ENCODE measurements at places on chromosomes 2 and 18.

- DNase-seq: no peak
These were observed 39.4 kb downstream of the SLC14A2 start for GRCh38 chr18:45654677-45655076.

DNA sequence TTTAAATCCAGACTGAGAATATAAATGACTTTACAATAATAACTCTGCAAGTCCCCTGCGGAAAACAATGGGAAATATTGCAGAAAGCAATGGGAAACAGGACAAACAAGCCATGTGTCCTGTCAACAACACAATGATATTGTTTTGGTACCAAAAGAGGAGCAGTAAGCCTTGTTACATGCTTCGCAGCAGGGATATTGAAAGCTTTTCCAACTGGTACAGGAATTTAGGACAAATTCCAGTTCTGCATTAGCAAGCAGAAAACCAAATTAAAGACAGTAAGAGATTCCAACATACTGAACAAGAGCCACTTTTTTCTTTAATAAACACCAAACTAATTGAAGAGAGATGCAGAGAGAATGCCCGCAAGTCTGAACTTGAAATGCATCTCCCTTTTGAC is 30.0 kb downstream of the FRZB start:
- no peak for DNase-seq

- no peak for DNase-seq
These were observed 4.0 kb downstream of the DIPK1C start for GRCh38 chr18:74453016-74453566.

DNA sequence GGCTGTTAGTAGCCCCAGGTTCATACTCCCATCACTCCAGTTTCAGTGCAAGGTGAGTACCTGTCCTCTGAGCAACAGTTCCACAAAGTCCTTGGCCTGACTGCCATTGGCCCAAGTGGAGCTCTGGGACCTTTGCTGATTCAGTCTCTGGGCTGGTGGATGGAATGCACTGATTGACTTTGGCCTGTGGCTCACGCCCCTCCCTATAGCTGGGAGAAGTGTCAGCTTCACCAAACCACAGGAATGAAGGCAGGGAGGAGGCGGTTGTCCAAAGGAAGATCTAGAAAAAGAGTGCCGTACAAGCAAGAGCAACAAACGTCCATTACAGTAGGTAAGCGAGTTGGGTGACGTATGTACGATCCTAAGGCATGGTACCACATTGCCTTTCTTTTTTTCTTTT is 34.0 kb downstream of the QPCT start:
- no peak for DNase-seq

DNA sequence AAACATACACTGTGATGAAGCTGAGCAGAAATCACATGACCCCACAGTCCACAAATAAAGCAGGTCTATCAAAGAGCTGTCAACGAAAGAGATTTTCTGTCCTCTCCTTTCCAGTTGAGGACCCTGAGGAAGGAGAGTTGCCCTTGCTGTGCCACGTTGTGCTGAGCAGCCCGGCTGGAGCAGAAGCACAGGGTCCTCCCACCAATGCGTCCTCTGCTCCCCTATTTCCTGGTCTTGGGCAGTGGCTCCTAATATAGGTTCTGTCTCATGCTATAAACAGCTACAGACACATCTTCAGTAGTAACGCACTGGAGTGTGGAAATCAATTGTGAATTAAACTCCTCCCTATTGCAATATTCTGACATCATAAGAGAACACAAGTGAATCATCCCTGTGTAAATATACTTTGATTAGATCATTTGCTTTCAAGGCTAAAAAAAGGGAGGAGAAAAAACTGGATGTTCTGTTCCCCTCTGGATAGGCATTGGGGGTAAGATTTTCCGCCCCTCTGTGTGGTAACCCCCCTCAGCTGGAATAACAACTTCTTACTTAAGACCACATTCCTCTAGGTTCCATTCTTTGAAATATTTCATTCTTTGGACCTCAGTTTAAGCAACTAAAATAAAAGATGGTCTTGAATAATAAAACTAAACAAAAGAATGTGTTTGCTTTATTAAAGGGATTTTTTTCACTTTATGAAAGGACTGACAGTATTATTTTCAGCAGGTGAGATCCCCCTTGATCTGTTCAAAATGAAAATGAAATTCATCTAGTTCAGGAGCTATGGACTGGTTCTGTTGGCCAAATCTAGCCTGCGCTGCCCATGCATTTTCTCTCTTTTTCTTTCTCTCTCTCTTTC is 8.3 kb upstream of the RHOB start:
- no peak for DNase-seq

- no peak for DNase-seq
These were observed 78.3 kb upstream of the HS6ST1 start for GRCh38 chr2:128396946-128397345.

- no peak for DNase-seq
These were observed 56.2 kb downstream of the BCL2L11 start for GRCh38 chr2:111176867-111177266.

DNA sequence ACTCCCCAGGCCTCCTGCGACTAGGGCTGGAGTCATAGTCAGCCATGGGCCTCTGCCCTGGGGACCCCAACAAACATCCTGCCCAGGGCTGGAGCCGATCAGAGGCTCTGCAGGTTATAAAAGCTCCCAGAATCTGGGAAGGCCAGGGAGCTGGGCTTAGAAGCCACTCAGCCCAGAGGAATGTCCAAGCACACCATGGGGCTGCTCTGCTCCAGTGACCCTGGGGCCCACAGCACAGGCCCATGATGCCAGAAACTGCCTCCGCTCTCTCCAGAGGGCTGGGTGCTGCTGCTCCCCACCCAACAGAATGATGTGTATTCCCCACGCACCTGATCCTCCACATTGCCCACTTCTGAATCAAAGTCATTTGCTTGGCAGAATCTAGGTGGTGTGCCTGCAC is 88.5 kb downstream of the ARMC9 start:
- no peak for DNase-seq

- DNase-seq: no peak
These were observed 13.4 kb upstream of the HPCAL1 start for GRCh38 chr2:10289352-10289751.

DNA sequence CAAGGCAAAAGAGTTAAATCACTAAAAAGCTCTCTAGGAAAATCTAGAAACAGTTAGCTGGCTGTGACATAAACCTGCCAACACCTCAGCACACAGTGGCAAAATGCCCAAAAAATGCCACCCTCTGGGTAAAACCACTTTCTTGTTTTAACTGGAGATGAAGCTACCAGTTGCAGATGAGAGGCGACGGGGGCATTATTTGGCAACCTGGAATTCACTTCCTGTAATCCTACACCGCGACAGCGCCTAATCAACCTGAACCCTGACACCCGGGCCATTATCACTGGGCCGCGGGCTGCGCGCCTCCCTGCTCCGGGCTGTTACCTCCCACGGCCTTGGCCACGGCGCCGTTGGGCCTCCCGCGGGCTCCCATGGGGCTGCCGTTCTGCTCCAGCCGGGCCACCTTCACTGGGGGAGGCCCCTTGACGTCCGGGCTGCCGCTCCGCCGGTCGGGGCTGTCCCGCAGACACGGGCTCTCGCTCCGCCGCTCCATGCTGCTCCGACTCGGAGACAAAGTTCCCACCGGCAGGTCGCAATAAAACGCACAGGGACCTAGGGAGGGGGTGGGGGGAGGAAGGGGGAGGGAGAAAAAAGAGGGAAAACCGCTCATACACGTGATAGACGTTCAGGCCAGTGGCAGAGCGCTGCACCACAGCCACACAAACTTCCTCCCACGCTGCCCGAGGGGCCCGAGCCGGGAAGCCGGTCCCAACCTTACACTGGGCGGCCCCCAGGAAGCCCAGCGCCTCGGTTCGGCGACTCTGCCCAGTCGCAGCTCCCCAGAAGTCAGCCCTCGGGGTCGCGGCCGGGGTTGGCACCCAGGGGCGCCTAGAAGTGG is 2.0 kb downstream of the SATB2 start:
- no peak for DNase-seq

DNA sequence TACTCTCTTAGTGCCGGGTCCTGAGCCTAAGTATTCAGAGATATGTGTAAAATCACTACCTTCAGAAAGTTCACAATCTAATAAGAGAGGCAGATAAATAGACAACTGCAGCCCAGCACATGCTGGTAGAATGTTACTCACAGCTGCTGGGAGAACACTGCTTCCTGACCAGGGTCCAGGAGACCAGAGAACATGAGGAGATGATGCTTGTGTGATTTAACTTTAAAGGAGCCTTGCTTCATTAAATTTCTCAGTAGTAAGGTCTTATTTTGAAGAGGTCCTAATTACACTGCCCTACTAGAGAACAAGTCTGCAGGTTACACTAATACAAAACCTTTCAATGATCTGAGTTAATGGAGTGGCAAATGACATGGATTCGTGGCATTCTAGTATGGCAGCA is 209.9 kb upstream of the TRIB2 start:
- DNase-seq: no peak

GRCh38 chr2:236636714-236637470 is 67.3 kb downstream of the ACKR3 start:
- DNase-seq: no peak

- DNase-seq: no peak
These were observed 99.1 kb downstream of the GREB1L start for GRCh38 chr18:21341141-21341540.

DNA sequence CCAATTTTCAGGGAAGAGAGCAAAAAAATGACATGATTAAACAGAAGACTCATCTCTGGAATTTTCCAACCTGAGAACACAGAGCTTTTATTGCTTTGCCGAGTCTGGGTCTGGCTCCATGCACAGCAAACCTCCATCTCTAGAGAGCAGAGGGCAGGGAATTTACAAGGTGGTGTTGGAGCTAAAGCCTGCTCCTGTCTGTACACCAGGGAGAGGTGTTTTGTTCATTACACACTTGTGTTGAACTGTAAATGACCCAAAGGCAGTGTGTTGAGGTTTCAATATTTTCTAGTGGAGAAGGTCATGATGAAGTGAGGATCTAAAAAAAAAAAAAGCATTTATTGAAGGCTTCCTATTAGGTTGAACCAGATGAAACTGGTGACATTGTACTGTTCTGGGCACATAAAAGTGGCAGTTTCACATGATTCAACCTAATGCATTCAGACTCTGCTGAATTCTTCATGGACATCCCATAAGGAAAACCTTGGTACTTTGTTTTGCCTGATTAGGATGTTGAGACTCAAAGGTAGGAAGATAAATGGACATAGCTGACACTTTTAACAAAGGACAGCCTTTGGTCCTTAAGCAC is 238.3 kb downstream of the CLIP4 start:
- DNase-seq: no peak

- no peak for DNase-seq
These were observed 539.4 kb upstream of the ZEB2 start for GRCh38 chr2:145059343-145059742.

GRCh38 chr2:55156326-55156725 is 75.8 kb downstream of the CLHC1 start:
- DNase-seq: no peak

GRCh38 chr2:224909885-224910573 is 132.2 kb downstream of the DOCK10 start:
- no peak for DNase-seq

DNA sequence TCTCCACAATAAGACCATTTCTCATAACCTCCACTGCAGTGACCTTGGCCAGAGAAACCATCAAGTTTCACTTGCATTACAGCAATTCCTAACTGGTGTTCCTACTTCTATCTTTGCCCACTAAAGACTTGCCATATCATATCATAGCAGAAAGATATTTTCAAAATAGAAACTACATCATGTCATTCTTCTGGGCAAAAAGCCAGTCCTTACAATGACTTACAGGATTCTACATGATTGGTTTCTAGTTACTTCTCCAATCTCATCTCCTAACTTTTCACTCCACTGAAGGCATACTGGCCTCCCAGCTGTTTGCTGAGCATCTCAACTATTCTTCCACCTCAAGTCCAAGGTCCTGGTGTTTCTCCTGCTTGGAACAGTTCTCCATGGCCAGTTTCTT is 151.4 kb downstream of the HNMT start:
- DNase-seq: no peak

GRCh38 chr2:120878970-120879369 is 143.3 kb downstream of the GLI2 start:
- DNase-seq: no peak

- DNase-seq: no peak
These were observed 346.6 kb upstream of the KCNH7 start for GRCh38 chr2:163185160-163185559.

DNA sequence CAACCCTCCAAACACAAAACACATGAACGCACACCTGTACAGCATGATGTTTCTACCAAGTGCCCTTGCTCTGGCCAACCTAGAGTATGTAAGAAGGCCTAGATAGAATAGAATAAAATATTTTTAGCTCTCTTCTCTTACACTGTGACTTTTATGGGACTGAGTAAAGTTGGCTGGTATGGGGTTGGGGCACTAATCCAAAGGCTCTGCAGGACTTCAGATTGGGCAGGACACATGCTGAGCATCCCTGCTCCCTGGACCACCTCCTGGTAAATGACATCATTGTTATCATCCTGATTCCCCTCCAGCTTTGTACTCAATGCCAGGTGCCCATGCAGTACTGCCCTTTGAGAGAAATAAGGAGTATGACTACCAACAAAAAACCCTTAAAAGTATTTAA is 322.2 kb downstream of the SLC8A1 start:
- no peak for DNase-seq

DNA sequence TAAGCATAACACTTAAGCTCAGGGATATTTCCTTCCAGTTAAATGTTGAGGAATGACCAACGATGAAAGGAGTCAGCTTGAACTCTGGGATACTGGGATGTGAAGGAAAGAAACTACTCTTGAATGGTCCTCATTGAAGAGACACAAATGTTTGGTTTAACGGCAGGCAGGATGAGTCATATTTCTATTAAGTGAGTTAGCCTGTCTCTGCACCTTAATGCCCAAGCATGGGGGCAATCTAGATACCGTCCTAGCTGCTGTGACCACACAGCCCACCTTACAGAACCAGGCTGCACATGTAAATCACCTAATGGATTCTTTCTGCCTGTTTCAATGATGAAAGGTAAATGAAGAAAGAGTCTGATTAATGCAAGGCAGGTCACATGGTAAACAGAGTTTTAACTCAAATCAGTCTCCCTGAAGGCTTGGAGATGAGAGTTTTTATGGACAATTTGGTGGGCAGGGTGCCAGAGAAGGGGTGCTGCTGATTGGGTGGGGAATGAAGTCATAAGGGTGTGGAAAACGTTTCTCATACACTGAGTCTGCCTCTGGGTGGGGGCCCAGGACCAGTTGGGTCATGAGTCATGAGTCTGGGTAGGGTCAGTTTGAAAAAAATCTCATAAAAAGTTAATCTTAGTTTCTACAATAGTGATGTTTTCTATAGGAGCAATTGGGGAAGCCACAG is 144.6 kb upstream of the MMADHC start:
- DNase-seq: no peak

All from naive thymus-derived CD8-positive, alpha-beta T cell (primary cell).